ENCODE measurements at places on chromosomes 7 and 10. TPM values are rescaled to one million over a fixed set of nuclear protein-coding genes. Genes with fewer than 3 reads are reported as not detected.

SLIT1 gene
- total RNA-seq: 0.08 TPM

PRPS1L1 gene
- not detected for total RNA-seq

CCDC172 gene
- total RNA-seq: not detected

CYP26C1 gene
- not detected for total RNA-seq

GNAT3 gene
- total RNA-seq: not detected
